Activated CD4-positive, alpha-beta T cell treated with anti-CD3 and anti-CD28 coated beads, Interleukin-2, amount 50 U/mL, for 24 hours (primary cell): ENCODE measurements at places on chromosomes 4 and X.

GRCh38 chrX:120559804-120560203, 958 bp downstream of the CUL4B start:
- no peak for DNase-seq

DNA sequence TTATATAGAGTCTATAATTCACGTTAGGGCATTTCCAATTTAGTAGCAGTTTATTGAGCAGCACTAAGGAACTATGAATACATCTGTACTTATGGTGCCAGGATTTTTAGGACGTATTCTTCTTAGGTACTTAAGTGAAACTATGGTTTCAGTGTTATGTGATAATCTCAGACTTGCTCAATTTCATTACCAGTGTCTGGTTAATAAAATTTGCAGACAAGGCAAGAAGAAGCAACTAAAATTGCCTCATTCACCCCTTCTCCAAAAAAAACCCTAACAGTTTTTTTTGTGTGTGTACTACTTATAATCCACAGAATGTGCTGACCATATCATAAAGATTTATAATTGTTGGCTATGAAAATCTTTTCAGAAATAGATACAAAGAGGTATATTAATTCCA, 6.0 kb upstream of the CXCL10 start:
- no peak for DNase-seq

- DNase-seq: no peak
These were observed 17.3 kb downstream of the IGSF1 start for GRCh38 chrX:131271826-131272225.

- no peak for DNase-seq
These were observed 5.1 kb upstream of the WDR1 start for GRCh38 chr4:10121568-10122208.

DNA sequence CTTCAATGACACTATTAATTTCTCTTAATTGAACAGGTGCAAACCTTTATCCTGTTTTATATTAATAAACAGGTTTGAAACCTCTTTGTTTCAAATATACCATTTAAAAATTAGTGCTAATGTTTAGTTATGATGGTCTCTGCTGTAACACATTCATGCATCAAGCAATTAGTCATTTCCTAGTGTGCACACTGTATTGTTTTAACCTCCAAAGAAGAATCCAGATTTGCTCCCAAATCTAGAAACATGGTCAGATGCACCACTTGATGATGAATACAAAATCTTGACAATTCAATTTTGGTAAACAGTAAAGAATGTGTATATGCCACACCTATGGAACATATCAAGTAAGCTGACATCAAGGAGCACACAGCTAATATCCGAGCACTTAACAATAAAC, 157.1 kb downstream of the TRIML1 start:
- DNase-seq: no peak

- no peak for DNase-seq
These were observed 114.8 kb downstream of the BCOR start for GRCh38 chrX:39982948-39983347.

GRCh38 chrX:120647127-120647526, 17.3 kb upstream of the C1GALT1C1 start:
- DNase-seq: no peak

- no peak for DNase-seq
These were observed 17.3 kb upstream of the FMR1 start for GRCh38 chrX:147894366-147894963.

DNA sequence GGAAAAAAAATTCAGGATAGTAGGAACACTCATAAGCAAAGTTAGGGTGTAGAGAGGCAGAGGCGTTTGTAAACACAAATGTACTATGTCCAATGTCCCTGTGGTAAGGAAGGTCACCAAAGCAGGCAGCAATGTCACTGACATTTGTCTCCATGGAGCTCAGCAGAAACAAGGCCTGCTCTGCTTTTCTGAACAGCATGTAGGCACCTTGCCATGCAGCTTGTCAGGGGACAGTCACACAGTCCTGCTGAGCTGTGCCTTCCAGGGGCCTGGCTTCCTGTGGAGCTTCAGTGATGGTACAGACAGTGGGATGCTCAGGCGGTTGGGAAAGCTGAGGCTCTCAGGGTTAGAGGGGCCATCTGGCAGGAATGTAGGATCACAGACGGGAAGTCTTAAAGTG, 74.5 kb upstream of the HS3ST1 start:
- no peak for DNase-seq

DNA sequence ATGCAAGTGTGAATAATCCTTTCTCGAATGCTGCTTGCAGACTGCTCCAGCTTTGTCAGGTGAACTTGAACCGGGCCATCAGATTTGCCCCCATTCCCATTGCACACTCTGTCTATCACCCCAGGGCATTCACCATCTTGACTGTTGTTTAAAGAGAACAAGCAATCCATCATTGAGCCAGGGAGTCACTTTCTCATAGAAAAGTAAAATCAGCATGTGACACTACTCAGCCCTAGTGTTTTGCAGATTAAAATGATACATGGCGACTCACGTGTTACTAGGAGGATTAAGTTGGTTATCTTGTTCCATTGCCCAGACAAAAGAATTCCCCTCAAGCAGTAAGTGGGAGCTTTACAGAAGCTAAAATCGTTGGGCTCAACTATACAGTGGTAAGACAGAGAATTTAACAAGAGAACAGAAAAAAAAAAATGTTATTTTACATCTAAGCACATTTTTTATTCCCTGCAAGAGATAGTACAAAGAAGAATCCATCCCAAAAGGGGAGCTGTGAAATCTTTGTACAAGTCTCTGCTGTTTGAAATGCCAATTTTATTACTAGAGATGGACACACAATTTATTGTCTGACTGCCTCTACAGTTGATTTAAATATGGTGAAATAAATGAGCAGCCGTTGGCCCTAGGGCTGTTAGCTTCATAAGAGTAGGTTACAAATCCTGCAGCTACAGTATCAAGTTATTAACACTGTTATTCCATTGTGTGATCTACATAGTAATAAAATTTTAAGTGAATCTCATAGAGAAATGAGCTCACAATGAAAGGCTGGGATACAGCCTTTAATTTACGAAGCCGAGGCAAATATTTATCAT, 67.5 kb downstream of the NEUROG2 start:
- DNase-seq: no peak

- DNase-seq: no peak
These were observed 48.0 kb upstream of the LAS1L start for GRCh38 chrX:65582450-65583082.

DNA sequence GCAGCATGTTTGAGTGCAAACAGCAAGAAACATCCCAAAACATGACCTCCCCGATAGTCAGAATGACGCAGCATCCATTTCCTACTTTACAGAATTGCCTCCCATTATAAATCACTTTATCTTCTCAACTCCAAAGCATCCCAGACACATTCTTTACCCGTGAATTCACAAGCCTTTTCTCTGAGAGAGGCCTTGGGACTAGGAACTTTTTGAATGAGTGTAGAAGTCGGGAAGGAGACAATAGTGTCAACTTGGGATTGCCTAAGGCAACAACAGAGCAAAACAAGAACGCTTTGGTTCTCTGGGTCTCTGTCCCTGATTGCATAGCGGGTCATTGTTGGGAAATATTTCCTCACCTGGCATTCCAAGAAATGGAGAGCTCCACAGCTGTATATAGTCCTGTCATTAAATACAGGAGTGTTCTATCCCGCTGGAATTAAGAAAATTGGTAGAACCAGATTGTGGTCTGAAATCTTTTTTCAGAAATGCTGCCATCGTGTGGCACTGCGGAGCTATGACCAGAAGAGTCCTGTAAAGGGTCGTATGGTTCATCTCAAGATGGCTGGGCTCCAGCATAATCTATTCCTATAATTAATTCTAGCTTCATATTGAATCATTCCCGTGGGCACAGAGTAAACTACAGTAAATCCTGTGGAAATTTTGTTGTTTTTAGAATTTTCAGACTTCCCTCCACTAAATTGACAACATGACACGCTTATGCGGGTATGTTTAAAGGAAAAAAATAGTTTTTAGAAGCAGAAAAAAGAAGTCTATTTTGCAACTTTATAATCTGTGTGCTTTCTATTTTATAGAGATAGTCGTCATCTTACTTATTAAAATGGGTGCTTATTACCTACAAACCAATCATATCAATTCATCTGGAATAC, 2.0 kb upstream of the SPP1 start:
- DNase-seq: peak; percentile 25

DNA sequence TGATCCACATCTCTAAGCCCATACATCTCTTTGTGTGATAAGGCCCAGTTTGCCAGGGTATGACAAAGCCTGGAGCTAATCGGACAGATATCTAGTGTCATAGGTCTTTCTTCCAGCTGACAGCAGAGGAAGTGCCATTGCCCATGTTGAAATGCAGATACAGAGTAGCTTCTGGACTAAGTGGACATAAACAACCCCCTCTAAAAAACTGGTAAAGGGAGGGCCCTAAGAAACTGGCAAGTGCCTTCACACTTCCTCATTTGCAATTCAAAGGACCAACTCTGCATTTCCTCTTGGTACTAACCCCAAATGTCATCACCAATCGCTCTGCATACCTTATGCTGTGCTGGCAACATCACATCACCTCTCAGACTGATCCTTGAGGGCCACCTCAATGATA, 20.8 kb downstream of the ARHGEF6 start:
- DNase-seq: no peak

DNA sequence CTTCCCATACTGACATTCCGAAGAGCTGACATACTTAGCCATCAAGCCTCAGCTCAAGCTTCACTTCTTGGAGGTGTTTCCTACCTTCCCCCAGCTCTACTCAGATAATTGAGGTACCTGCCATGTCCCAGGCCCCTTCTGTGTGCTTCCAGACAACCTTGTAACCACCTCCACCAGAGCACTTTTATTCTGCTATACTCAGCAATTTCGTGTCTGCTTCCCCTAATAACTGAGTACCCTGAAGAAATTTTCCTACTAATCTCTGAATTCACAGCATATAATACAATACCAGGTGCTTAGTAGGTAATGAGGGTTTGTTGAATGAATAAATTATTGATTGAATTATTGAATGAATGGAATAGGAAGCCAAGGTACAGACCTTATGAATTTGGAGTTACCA, 605.5 kb downstream of the MID1IP1 start:
- DNase-seq: no peak

- no peak for DNase-seq
These were observed 43.6 kb upstream of the IL1RAPL2 start for GRCh38 chrX:104522386-104522785.

- no peak for DNase-seq
These were observed at the start of gene STAP1 for GRCh38 chr4:67558493-67558892. Gene STAP1, plus strand, starts transcription at chr4:67558727. Its CDS starts 83 bp downstream, at chr4:67558810.

DNA sequence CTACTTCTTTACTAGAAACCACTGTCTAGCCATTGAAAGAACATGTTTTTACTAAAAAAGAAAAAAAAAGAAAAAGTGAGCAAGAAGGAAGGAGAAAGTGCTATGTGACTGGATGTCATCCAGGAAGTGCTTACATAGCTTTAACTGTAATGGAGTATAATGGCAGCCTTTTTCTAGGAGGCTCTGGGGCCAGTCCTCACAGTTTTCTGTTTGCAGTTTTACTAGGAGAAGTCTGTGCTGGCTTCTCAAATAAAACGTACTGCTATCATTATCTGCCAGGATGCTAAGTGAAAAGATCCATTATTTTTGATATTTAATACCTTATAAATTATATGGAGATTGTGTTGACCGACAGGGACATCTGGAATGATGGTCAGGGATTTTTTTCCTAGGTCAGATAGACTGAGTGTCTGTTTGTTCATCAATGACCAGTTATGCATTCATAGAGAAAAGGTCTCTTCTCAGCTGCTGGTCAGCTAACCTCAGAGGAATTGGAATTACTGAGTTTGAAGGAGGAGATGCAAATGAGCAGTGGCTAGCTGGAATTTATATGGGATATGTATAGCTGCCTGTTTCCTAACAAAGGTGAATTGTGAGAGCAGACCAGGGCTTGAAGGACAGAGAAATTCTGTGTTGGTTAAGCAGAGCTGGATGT, 21.7 kb downstream of the LPAR4 start:
- DNase-seq: no peak

DNA sequence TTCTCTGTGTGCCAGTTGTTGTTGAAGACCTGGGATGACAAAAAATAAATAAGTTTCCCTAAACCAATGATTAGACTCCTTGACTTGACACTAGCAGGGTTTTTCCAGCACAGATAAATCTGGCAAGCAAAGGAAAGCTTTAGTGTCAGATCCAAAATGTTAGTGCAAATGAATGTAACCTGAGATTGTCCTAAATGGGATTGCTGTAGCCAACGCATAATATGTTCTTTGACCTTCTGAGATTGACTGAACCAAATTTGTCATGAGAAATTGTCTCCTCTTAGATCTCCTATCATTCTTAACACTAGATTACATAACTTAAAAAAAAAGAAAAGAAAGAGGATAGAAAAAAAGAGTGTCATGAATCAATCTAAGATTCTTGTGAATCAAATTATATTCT, 196.5 kb downstream of the RELL1 start:
- DNase-seq: no peak

- peak; percentile 13 for DNase-seq
These were observed 8.1 kb upstream of the DCTD start for GRCh38 chr4:182925298-182925757.

GRCh38 chrX:362351-362750, 24.4 kb downstream of the PPP2R3B start:
- DNase-seq: no peak
